NCI-H748 treated with DMSO at 0.1 percent for 48 hours (cell line): ENCODE measurements at places on chromosomes 7 and 10.

DNA sequence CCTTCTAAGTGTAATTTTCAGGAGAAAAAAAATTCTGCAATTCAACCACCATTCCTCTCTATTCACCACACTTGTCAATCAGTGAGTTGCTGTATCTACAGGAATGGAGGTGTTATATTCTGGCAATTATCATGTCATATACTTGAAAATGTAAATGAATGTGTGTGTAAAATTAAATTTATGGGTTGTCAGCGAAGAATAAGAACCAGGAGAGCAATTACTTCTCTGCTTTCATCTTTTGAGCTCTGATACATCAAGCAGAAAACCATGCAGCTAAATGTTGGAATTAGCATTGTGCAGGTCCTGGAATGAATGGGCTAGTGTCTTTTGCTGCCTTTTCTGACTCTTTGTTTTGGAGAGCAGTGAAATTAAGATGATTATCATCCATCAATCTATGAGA lies 207.6 kb downstream of the FOXP2 start:
- peak; percentile 62 for DNase-seq

- DNase-seq = no peak
These were observed 87.4 kb upstream of the FAM20C start for GRCh38 chr7:105002-105401.

GRCh38 chr10:91206427-91206826 lies 14.0 kb upstream of the PCGF5 start:
- DNase-seq = peak; percentile 9

- no peak for DNase-seq
These were observed 192.7 kb upstream of the SVIL start for GRCh38 chr10:29827512-29827911.

GRCh38 chr10:27826369-27826768 lies 80.8 kb upstream of the MKX start:
- no peak for DNase-seq

GRCh38 chr10:43796781-43797180 lies 148.1 kb upstream of the ZNF32 start:
- DNase-seq = no peak

DNA sequence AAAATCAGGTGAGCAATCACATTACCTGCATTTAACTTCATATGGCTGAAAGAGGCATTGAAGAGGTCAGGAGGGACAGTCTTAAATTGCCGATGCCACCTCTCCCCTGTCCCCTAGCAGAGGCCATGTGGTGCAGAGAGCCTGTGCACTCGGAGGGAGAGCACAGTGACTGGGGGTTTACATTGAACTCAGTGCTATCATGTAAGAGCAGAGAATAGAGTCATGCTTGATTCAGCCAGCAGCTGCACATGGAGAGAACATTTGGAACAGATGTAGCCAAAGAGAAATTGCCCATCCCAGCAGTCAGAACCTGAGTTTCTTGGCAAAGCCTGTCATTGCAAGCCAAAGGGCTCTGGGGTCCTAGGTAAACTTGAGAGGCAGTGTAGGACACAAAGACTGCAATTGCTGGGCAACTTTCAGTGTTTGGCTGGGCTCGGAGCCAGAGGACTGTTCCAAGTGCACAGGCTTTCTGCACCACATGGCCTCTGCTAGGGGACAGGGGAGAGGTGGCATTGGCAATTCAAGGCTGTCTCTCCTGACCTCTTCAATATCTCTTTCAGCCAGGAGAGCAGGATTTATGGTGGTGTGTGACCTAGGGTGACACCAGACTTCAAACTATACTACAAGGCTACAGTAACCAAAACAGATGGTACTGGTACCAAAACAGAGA lies 267.1 kb downstream of the REEP3 start:
- DNase-seq = no peak

DNA sequence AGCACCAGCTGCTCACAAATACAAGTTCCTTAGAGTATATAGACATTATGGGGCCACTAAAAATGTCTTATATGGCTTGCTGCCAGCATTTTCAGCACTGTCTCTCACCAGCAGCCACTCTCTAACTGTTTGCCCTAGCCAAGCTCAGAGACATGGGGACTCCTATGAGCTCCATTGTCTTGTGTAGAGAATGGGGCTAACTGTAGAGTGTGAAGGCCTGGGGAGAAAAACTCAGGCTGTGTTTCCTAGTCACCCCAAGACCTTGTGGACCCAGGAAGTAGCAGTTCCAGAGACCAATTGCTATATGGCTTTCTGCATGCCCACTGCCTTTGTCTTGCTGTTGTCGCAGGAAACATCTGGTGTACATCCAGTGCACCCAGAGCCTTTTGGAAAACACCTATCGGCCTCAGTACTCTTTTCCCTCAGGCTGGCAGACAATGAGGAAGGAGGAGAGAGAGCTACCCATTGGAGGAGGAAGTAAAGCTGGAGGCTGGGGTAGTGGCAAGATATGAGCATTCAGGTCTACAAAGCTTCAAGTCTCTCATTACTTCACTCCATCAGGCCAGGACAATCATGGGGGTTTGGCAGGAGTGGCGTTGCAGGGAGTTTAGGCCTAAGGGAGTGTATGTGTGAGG lies 28.4 kb downstream of the ENTPD1 start:
- DNase-seq = no peak

DNA sequence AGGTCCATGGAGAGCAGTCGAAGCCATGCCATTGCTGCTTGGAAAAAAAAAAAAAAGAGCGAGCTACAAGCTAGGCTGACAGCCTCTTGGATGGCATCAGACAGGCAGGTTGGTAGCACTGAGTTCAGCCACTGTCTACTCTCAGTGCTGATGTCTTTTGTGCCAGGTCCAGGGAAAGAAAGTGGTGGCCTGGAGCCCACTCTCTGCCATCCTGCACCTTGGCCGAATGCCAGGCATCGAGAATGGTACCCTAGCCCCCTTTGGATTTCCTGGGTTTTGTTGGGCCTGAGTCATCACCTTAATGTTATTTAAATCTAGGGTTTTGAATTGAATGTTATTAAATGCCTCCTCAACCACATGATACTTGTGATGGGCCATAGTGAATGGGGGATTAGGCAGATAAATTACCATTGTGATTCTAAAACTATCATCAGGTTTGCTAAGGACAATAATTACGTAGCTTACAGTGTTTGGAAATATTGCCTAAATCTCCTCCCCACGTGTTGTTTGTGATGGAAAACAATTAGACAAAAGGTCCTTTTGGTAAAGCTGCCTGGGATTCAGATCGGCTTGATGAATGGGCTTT lies 195.7 kb upstream of the GPR26 start:
- peak; percentile 80 for DNase-seq

GRCh38 chr10:317271-317769 lies 182.1 kb downstream of the ZMYND11 start:
- DNase-seq = no peak

- DNase-seq = peak; percentile 95
These were observed 8.4 kb downstream of the COL17A1 start for GRCh38 chr10:104077247-104077646.

DNA sequence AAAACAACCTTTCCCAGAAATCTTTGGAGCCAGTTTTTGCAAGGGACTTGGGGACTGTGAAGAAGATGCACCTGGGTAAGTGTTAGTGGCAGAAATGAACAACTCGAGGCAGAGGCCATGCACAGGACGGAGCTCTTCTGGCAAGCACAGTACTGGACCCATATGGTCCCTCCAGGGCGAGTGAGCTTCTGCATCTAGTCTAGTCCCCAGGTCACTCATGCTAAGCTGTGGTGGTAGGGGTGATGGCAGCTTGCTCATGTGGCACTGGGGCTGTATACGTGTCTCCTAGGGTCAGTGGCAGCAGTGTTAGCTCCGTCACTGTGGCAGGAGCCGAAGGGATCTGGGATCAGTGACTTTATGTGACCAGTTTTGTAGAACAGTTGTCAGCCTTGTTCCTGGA lies 9.3 kb upstream of the LRRC61 start:
- DNase-seq = no peak

- DNase-seq = no peak
These were observed 186.7 kb upstream of the SHH start for GRCh38 chr7:155998766-155999630.

- no peak for DNase-seq
These were observed 48.7 kb downstream of the CH25H start for GRCh38 chr10:89158446-89158845.

GRCh38 chr10:105189463-105189800 lies 548.3 kb downstream of the SORCS3 start:
- DNase-seq = no peak

- DNase-seq = peak; percentile 19
These were observed 33.9 kb downstream of the CACUL1 start for GRCh38 chr10:118720685-118721538.

DNA sequence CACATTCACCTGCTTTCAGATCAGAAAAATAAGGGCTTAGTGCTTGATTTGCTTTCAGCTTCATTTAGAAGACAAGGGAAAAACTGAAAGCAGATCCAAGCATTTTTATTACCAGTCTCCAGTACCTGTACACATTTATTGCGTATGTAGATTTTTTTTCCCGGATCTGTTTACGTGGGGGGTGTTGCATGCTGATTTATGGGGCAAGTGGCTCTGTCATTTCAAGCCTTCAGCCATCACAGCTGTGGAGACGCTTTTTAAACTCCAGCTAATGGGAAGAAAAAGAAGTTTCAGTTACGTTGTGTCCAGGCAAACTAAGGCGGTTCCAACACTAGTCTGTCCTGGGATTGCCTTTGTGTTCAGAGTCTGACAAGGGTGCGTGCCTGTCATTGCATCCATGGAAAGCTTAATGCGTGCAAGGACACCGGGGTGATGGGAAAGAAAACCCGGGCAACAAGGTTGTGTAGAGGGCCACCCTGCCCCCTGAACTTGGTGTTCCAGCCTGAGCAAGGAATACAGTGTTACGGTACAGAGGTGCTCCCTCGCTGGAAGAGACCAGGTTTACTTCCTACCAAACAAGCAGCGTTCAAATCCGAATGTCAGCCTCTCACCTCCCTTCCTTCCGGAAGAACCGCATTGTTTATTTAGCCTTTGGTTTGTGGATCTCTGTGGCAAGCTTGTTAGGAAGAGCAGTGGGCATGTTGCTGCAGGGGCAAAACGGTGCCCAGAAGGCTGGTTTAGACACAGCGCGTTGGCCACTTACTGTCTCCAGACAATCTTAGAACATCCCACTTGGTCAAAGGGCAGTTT lies 128.2 kb downstream of the FGFR2 start:
- no peak for DNase-seq

DNA sequence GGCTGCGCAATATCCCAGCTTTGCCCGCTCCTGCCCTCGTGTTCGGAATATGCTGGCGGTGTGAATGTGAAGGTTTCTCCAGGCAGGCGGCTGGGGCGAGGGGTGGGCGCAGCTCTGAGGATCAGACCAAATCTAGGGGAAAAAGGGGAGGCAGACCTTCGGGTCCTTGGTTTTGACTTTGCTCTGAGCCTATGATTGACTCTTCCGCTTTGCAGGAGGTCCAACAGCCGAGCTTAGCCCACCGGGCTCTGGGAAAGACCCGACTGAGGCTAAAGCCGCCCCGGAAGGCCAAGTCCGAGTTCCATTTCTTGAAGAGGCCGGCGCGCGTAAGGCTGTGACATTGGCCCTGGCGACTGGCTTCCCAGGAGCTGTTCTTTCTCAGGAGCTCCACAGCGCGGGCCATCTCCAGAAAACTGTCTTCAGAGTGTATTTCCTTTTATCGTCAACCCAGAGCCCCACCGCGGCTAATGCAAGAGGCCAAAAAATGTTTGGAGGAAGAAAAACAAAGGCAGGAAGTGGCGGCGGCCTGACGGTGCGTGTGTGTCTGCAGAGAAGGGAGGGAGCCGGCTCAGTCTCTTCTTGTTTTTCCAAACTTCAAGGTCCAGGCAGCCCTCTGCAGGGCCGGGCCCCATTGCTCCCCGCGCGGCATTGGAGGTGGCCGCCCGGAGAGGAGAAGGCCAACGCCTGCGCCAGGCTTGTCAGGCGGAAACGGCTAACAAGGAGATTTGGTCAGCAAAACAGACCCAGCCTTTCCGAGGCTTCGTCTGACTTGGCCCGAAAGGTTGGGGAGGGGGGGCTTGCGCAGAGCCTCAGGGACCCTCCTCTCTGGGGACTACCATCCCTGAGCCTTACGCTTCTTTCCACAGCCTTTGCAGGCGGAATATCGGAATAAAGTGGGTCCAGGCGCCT lies 3.6 kb upstream of the HOXA11 start:
- DNase-seq = no peak

- no peak for DNase-seq
These were observed 19.0 kb upstream of the FAM20C start for GRCh38 chr7:173209-173918.

GRCh38 chr10:78712147-78712546 lies 356.6 kb upstream of the ZMIZ1 start:
- no peak for DNase-seq

GRCh38 chr7:139118234-139118804 lies 8.8 kb upstream of the ZC3HAV1 start:
- no peak for DNase-seq

GRCh38 chr7:151426441-151426903 lies 13.5 kb downstream of the CRYGN start:
- no peak for DNase-seq

GRCh38 chr7:351681-352480 lies 61.9 kb downstream of the FOXL3 start:
- DNase-seq = no peak

DNA sequence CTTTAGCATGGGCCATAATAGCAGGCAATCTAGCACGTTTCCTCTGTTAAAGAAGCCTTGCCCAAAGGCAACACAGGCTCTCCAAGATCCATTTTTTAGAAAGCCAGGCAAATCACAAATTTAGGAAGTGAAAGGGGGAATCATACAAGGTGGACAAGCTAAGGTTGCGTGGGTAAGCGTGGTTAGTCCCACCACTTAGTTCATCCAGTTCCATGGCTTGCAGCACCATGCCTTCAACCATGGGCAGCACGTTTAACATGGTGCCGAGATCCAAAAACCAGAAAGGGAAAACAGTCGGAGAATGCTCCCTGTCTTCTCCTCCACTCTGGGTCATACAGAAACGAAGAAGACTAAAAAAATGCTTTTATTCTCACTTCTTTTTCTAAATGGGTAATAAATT lies 234.4 kb upstream of the IMMP2L start:
- DNase-seq = no peak

DNA sequence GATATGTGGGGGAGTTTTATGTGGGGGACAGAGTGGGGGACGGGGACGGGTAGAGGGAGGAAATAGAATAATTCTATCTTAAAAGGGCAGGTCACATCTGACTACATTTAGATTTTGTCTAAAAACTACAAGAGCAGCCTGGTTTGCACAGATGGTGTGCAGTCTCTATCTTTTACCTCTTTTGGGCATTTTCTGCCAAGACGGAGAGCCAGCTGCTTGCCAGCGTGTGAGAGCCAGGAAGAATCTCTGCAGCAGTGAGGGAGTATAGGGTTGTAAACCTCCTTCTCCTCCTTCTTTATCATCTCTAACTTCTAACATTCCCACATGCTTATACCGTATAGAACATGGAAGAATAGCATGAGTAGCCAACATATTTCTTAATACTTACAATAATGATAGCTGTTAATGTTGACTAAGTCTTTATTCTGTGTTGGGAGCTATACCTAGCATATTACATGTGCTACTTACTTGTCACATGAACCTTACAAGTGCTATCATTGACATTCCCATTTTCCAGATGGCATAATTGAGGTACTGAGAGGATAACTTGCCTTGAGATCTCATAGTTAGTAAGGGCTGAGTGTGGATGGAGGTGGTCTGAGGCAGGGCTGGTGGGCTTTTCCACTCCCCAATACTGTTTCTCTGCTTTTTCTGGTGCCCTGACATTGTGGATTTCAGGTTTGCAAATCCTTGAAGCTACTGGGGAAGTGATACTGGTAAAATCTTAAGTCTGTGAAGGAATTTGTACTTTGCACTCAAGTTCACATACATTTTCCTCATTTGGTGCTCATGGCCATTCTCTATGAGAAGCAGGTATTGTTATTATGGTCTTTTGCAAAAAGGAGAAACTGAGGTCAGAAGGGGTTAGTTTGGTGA lies 1.1 kb downstream of the ENTPD1 start:
- DNase-seq = no peak
